ENCODE measurements at places on chromosomes 5 and 9. TPM values are rescaled to one million over a fixed set of nuclear protein-coding genes. Genes with fewer than 3 reads are reported as not detected.
A peak's percentile ranks its signal among the peaks of the same experiment; 100 is the strongest.

DNA sequence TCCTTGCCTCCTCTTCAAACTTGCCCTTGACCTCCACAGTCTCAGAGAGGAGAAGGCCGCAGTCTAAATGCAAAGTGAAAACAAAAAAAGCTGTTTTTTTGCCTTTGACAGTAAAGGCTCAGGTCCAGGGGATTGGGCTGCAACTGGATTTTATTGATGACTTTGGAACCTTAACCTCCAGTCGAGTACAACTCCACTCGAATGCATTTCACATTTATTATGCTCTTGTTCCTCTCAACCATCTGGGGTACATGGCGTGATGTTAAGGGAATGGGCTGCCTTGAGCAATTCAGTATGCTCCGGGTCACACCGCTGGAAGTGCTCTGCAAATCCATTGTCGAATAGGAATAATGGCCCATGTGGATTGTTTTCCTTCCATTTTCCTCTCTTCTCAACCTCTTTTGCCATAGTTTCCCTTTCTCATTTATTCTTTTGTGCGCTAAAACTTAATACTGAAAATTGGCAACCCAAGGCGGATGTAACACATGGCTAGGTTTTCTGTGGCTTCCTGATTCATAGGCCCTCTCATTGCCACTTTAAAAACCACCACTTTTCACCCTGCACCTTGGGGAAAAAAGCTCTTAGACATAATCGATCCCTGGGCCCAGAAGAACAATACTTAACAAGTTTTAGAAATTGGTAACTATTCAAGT is 34.3 kb downstream of the ITK start:
- H3K36me3 ChIP-seq: no peaks in the 10 kb centered on the region
- no peak overlapping the region for H3K27ac ChIP-seq
- no peaks in the 10 kb centered on the region for H3K4me1 ChIP-seq
- no peak for DNase-seq
- H3K27me3 ChIP-seq: peaks cover 16% of the 10 kb centered on the region

DNA sequence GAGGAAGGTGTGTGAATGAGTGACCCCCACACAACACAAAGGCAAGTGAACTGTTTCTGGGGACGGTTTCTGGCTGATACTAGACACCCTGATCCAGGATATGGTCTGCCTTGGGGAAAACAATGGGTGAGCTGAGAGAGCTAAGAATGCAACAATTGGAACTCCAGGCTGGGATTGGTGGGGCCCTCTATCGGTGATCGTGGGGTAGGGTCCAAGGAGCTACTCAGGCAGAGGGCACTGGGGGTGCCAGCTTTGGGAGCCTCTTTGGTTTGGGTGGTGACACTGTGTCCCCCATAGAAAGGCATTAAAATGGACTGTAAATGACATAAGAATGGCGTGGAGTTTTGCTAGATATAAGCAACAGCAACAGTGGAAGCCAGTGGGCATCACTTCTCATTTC is 439.1 kb downstream of the DMAC1 start:
- H3K4me1 ChIP-seq: no peaks in the 10 kb centered on the region
- no peaks in the 10 kb centered on the region for H3K36me3 ChIP-seq
- 0 out of 2 replicates have a peak, but pooled peaks cover 3% of the 10 kb centered on the region for H3K27me3 ChIP-seq
- no peak overlapping the region for H3K4me3 ChIP-seq
- H3K27ac ChIP-seq: no peak overlapping the region

DNA sequence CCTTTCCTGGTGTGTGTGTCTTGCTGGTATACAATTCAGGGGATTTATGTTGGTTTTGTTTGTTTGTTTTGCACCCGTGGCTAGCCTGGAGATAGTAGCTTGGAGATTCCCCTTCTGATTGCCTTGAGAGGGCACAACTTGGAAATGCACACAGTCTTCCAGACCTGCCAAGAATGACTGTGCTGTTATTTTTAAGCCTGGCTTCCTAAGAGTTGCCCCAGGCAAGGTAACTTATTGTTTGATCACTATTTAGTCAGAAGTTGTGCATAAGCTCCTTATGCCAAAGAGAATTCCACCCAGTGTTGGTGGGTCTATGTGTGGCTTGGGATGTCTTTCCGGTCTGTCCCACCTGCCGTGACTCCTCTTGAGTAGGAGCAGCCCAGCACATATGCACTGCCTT is 421.9 kb upstream of the KCNN2 start:
- no peak for DNase-seq
- no peaks in the 10 kb centered on the region for H3K36me3 ChIP-seq
- no peaks in the 10 kb centered on the region for H3K4me1 ChIP-seq
- no peaks in the 10 kb centered on the region for H3K27me3 ChIP-seq
- no peak overlapping the region for H3K4me3 ChIP-seq

- no peak overlapping the region for H3K27ac ChIP-seq
- H3K4me1 ChIP-seq: 0 out of 2 replicates have a peak, but pooled peaks cover 7% of the 10 kb centered on the region
- no peaks in the 10 kb centered on the region for H3K27me3 ChIP-seq
- no peak overlapping the region for H3K4me3 ChIP-seq
These were observed 119.3 kb downstream of the C5orf15 start for GRCh38 chr5:133849116-133849515.

DNA sequence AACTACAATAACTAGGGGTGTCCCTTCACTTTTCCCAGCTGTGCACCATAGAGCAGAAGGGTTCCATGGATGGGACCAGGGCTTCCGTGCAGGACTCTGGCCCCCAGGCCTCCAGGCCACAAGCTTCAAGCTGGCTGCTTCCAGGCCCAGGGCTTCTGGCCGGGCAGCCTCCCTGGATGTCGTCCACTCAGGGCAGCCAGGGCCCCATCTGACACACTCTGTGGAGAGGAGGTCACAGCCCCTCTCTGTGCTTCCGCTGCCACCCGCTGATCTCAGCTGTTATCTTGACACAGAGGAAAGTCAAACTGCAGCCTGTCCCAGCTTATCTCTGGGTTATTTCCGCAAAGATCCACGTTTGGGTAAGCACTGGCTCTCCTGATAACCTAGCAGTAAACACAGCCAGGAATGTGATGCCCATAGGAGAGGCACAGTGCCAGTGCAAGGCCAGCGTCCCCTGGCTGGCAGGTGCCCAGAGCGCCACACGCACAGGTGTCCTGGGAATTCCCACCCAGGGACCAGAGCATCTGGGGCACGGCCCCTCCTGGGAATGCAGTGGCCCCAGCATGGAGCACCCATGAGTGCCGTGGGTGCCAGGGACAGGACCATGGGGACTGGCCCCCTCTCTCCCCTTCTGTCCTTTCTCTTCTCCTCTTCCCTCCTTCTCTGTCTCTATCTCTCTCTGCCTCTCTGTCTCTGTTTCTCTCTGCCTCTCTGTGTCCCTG is 15.6 kb upstream of the SLC6A19 start:
- peaks cover 100% of the 10 kb centered on the region for H3K27me3 ChIP-seq
- no peaks in the 10 kb centered on the region for H3K36me3 ChIP-seq
- no peaks in the 10 kb centered on the region for H3K4me1 ChIP-seq

GRCh38 chr9:69121155-69122081 is 52.7 kb upstream of the TJP2 start:
- H3K4me1 ChIP-seq: peaks cover 28% of the 10 kb centered on the region
- H3K4me3 ChIP-seq: peak overlapping the region; percentile 83
- peak overlapping the region; percentile 99 for H3K27ac ChIP-seq
- DNase-seq: peak; percentile 73
- H3K27me3 ChIP-seq: no peaks in the 10 kb centered on the region
- H3K36me3 ChIP-seq: peaks cover 5% of the 10 kb centered on the region

DNA sequence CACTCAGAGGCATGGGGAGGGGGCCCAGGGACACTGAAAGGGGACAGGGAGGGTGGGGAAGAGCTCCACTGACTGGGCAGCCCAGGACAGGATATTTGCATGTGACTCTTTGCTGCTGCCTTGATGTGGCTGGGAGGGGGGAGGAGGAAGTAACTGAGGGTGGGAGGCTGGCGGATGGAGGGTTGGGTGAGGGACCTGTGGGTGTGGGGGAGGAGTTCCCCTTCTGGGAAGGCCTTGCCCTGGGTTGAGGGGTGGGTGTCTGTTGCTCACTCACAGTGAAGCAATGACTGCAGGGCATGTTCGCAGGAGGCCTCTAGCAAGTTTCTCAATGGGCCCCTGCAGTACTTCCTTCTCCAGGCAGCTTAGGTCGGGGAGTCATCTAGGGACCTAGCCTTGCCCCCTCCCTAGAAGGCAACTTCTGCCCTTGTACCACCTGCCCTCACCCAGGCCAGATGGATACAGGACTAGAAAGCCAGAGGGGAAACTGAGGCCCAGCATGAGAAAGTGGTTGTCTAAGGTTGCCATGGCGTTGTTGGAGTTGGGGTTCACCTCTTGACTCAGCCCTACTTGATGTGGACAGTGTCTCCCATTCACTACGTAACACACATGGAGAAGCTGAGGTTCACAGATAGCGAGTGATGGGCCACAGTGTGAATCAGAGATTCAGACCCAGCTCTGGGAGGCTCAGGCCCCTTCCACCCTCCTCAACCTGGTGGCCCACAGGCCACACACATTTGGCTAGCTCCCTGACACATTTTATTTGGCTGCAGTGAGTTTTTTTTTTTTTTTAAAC is 3.0 kb downstream of the GRK6 start:
- H3K27ac ChIP-seq: no peak overlapping the region
- DNase-seq: no peak
- no peak overlapping the region for H3K4me3 ChIP-seq
- H3K36me3 ChIP-seq: no peaks in the 10 kb centered on the region
- H3K4me1 ChIP-seq: peaks cover 23% of the 10 kb centered on the region
- no peaks in the 10 kb centered on the region for H3K27me3 ChIP-seq

GRCh38 chr9:17294822-17295624 is 160.2 kb downstream of the CNTLN start:
- H3K27ac ChIP-seq: no peak overlapping the region
- DNase-seq: no peak
- H3K4me3 ChIP-seq: no peak overlapping the region
- H3K27me3 ChIP-seq: no peaks in the 10 kb centered on the region
- no peaks in the 10 kb centered on the region for H3K36me3 ChIP-seq

- H3K36me3 ChIP-seq: no peaks in the 10 kb centered on the region
- no peak for DNase-seq
- peaks cover 21% of the 10 kb centered on the region for H3K4me1 ChIP-seq
These were observed 185.5 kb downstream of the ARHGAP26 start for GRCh38 chr5:142955628-142956027.

DNA sequence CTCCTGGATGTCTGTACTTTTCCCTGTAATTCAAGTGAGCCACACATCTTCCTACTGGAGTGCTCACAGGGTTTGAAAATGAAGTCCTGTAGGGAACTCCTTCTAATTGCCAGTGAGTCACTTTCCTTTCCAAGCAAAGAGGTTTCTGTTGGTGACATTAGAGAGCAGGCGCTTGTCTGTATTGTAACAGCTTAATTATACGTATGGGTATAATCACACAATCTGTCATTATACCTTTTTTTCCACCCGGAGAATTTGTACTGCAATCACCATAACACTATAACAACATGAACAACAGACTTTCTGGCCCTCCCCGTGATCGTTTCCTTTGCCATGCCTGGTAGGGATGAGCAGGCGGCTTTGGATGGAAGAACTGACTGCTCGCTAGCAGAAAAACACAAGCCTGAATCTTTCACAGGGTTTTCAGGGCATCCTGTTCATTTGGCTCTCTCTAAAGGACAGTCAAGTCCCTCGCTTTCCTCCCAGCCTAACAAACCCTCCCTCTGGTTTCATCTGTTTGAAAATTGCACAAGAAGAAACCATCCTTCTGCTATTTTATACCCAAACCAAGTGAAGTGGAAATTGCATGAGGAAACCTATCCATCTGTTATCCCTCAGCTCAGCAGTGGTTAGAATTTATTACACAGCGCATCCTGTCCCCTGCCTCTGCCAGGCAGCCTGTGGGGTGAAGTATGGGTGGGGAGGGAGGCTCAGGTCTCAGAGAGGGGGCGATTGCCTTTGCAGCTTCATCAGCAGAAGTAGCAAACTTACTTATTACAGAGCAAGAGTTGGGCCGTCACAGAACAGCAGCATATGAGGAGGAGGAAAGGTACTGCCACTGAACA is 307.0 kb upstream of the TLE4 start:
- no peak for DNase-seq
- peaks cover 9% of the 10 kb centered on the region for H3K27me3 ChIP-seq
- H3K36me3 ChIP-seq: no peaks in the 10 kb centered on the region
- no peaks in the 10 kb centered on the region for H3K4me1 ChIP-seq
- no peak overlapping the region for H3K4me3 ChIP-seq
- no peak overlapping the region for H3K27ac ChIP-seq

- no peak for DNase-seq
- peaks cover 51% of the 10 kb centered on the region for H3K27me3 ChIP-seq
- no peaks in the 10 kb centered on the region for H3K36me3 ChIP-seq
- H3K4me1 ChIP-seq: no peaks in the 10 kb centered on the region
- H3K27ac ChIP-seq: no peak overlapping the region
These were observed 7.9 kb downstream of the IRX4 start for GRCh38 chr5:1874771-1875220.

- no peak for DNase-seq
- no peaks in the 10 kb centered on the region for H3K4me1 ChIP-seq
- no peak overlapping the region for H3K27ac ChIP-seq
- no peaks in the 10 kb centered on the region for H3K27me3 ChIP-seq
These were observed 8.1 kb downstream of the BASP1 start for GRCh38 chr5:17225520-17225919.

C9orf152 gene
- 0.74 TPM for total RNA-seq

ALAD gene
- 33.3 TPM for total RNA-seq

SLC45A2 gene
- total RNA-seq: 0.33 TPM

TAS2R1 gene
- total RNA-seq: not detected

C9orf153 gene
- 0.52 TPM for total RNA-seq

MYORG gene
- total RNA-seq: 3.1 TPM

Data from PC-9 (cell line).